ENCODE measurements at places on chromosomes 2 and 18.

- DNase-seq, result no peak
Measured at GRCh38 chr2:196516564-196516963, 123.0 kb upstream of the CCDC150 start.

- no peak for DNase-seq
Measured at GRCh38 chr2:36035137-36035536, 320.4 kb upstream of the CRIM1 start.

DNA sequence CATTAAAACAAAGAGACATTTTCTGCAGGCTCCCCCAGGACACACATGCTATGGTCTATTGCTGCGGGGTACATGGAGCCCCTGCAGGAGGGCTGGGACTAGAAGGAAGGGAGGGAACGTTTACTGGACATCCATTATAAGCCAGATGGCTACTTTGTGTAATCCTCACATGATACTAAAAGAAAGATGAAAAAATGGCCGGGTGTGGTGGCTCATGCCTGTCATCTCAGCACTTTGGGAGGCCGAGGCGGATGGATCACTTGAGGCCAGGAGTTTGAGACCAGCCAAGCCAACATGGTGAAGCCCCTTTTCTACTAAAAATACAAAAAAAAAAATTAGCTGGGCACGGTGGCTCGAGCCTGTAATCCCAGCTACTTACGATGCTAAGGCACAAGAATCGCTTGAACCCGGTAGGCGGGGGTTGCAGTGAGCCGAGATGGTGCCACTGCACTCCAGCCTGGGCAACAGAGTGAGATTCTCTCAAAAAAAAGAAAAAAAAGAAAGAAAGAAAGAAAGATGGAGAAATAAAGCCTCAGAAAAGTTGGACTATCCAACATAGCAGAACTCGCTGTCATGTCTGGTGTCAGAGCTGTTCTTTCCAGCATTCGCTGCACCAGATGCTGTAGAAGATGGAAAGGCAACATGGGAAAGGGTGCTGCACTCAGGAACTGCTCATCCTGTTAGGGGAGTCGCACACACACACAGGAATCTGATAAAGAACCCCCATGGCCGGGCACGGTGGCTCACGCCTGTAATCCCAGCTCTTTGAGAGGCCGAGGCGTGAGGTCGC, 7.8 kb upstream of the MYCN start:
- no peak for DNase-seq

GRCh38 chr2:185676316-185676715, 62.3 kb upstream of the FSIP2 start:
- no peak for DNase-seq

- no peak for DNase-seq
Measured at GRCh38 chr2:54191361-54192135, 64.5 kb downstream of the TSPYL6 start.

DNA sequence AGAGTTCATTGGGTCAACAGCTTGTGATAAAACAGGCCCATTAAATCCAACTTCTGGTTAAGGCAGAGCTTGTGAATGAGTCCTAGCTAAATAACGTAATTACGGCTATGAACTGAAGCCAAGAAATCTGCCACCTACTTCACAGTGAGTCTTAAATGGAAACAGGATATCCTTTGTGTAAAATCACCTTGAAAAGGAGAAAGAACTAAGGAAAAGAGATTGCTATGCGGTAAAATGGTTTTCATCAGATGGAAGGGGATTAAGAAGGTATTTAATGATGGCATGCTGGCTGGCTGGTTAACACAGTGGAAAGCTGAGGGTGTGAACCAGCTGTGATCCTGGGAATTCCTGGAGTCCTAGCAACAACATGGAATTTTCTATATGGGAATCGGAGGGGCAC, 156.6 kb downstream of the DOK6 start:
- DNase-seq, result no peak

DNA sequence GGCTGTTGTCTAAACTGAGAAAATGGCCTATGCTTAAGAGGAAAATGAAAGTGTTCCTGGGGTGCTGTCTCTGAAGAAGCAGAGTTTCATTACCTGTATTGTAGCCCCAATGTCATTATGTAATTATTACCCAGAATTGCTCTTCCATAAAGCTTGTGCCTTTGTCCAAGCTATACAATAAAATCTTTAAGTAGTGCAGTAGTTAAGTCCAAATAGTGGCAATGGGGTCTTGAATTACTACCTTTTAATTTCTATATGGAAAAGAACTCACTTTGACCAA, 13.8 kb upstream of the ALLC start:
- DNase-seq, result no peak

DNA sequence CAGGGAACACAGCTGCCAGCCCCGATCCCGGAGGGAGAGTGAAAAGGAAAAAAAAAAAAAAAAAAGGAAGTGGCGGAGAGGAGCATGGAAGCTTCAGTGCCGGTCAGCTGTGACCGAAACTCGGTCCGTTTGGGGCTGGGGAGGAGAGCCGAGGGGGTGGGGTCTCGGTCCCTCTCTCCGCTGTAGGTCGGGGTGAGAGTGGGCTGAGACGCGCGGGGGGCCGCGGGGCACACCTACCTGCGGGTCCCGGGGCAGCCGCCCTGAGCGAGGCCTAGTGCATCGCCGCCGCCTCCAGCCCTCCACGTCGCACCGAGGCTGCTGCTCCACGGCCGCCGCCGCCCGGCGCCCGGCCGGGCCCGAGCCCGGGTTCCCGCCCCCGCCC, 536 bp downstream of the VPS54 start:
- DNase-seq, result peak; percentile 30

GRCh38 chr2:100276716-100277115, 45.6 kb downstream of the LONRF2 start:
- no peak for DNase-seq

DNA sequence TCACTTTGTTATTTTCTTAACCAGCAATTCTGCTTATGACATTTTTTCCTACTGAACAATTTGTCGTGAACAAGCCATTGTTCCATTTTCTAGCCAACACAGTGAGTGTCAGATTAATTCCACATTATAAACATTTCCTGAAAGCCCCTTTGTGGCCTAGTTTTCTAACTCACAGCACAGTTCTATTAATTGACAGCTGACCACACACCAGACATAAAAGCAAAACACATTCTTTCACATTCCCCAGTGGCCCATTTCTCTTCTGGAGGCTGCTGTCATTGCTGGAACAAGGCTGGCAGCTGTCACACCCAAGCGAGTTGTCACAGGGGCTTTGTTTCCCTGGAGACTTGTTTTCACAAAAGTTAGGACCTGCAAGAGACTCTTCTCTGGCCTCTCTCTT, 50.7 kb downstream of the RNF152 start:
- DNase-seq, result no peak

DNA sequence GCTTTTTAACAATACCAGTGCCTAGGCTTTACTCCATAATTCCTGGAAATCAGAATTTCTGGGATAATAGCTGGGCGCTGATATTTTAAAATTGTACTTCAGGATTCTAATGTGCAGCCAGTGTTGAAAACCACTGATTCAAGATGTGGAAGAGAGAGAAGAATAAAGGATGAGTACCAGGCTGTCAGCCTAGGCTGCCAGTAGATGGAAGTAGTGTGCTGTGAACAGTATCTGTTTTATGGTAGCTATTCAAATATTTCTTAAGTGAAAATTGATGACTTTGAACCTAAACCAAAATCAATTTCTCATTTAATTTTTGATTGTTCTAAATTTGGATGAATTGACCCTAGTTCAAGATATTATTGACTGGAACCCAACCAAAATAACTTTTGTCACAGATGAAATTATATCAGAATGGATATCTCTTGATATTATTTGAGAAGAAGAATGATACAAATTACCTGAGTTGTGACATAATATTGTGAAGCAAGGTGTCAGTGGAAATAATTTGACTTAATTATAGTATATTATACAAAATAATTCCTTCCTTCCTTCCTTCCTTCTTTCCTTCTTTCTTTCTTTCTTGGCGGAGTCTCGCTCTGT, 88.0 kb downstream of the COMMD1 start:
- DNase-seq, result no peak

DNA sequence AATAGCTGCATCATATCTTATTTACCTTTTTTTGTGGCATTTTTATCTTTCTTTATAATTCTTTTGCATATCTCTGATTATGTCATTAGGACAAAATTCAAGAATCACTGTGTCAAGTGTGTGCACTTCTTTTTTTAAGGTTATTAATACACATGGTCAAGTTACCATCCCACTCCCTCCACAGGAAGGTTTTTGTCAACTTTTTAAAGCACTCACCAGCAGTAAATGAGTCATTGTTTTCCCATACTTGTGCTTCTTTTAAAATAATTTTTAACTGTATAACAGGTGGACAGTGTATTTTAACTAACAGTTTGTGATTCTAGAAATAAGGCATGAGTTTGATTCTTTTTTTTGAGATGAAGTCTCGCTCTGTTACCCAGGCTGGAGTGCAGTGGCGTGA, 45.7 kb upstream of the FAM171B start:
- no peak for DNase-seq

DNA sequence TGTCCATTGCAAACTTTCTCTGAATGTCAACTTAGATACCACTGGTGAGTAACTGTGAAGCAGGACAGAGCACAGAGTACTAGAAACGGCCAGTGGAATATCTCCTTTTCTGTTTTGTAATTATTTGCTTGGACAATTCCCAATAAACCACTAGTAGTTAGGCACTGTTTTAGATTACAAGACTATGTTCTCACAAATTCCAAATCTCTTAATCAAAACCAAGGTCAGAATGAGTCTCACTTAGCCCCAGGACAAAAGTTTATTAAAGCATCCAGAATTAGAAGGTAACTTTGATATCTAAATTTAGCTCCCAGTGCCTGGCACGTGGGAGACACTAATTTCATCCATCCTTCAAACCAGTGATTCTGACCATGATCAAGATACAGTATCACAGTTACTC, 89.0 kb downstream of the ZNF521 start:
- DNase-seq, result no peak

DNA sequence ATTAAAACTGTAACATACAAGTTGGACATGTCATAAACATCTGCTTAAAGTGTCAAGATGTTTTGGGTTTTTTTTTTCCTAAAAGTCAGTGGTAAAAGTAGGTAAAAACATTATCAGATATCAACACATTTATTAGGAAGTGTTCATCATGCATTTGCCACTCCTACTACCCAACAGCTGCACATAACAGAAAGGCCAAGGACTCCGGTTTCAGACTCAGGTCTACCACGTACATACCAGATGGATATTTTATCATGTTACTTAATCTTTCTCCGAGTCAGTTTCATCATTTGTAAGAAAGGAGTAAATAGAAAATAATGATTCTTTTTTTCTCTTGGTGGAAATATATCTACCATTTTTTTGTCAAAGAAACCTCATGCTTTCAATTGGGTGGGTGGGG, 192.3 kb downstream of the UBE2E3 start:
- no peak for DNase-seq

GRCh38 chr2:182852090-182852489, 14.3 kb downstream of the FRZB start:
- DNase-seq, result no peak

DNA sequence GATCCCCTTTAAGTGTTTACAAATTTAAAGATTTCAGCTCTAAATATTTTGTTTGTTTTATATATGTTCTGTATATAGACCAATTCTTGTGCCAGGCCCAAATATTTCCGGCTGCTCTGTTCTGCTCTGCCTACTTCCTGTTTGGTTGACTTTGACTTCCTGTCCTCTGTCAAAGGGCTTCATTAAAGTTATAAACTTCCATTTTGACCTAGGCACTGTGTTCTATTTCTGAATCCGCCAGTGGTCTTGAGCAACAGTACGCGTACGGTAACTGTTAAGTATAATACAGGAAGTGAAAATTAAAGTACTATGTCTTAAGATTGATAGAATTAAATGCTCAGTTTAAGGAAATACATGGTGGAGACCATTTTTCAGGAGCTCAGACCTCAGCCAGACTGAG, 13.5 kb upstream of the REL start:
- DNase-seq, result no peak

DNA sequence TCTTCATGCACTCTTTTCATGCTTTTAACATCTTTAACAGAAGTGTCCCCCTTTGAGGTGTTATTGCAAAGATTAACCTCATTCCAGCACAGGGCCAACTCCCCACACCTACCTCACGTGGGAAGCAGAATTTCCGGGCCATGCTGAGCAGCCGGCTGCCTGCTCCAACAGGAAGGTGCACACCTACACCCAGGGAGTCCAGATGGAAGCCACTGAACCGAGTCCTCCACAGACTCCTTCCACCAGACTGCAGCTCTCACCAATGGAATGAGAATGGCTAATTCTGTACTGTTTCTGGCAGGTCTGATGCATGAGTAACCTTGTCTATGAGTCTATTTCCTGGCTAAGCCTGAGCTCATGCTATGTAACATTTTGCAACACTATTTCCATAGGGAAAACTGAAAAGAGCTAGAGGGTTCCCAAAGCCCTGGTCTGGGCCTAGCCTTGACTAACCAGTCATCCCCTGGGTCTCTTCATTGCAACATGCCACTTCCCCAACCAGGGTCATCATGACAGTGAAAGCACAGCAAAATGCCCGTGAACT, 11.0 kb downstream of the ERFE start:
- no peak for DNase-seq

DNA sequence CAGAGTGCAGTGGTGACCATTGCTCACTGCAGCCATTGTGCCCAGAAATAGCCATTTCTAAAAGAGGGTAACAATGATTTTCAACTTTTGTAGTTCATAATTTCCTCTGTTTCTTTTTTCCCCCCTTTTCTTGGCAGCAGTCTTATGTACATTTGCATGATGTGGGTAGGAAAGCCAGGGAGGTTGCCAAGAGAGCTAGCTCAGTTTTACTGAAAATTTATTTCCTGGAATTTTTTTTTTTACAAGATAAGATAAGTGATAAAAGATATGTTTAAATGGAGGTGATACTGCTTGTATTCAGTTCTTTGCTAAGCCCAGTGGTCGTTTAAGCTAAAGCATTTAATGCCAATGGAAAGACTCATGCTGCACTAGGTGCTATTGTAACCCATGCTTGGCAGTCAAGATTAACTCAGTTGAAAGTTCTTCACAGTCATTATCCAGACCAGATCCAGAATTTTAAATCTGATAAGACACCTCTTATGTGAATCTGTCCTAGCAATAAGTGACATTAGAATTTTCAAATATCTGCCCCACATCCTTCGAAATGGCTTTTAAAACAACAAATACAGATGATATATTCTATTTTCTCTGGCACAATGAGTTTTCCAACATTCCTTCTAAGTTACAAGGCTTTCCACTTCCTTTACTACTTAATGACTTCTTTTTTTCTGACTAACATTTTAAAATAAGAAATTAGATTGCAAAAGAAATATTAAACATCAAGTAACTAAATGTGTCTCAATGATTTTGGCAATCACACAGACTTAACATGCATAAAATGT, 4.4 kb upstream of the ATP8B1 start:
- no peak for DNase-seq

GRCh38 chr2:242031481-242032019, 162.0 kb downstream of the RTP5 start:
- peak; percentile 27 for DNase-seq

DNA sequence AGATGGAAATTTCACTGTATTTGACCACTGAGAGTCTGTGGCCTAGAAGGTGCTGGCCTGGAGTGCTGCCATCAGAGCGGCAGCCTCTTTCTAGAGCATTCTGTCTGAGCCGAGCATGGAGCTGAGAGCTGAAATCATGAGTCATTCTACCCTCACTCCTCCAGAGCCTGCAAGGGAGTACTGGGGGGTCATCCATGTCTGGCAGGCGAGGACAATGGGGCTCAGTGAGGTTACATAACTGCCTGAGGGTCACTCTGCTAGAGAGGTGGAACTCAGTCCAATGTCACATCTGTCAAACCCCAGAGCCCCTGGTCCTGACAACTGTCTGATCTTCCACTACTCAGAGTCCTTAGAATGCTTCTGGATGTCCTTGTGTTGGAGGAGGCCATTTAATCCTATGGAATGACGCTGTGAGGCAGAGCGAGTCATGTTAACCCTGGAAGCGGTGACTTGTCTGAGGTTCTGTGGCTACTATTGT, 65.3 kb downstream of the HAUS1 start:
- DNase-seq, result no peak

GRCh38 chr2:241499146-241499965, 9.0 kb downstream of the STK25 start:
- DNase-seq, result no peak

All from stimulated activated CD8-positive, alpha-beta memory T cell treated with anti-CD3 and anti-CD28 coated beads, Interleukin-4, amount 100 ng/mL, for 24 hours (primary cell).